HCT116 (cell line): ENCODE measurements at places on chromosomes 7 and 10. TPM values are rescaled to one million over a fixed set of nuclear protein-coding genes. Genes with fewer than 3 reads are reported as not detected.

The TMEM130 gene
- not detected for total RNA-seq

The AGAP9 gene
- 7.4 TPM for total RNA-seq

The MOGAT3 gene
- not detected for total RNA-seq

The CPA2 gene
- 1.5 TPM for total RNA-seq

The SLC25A40 gene
- 32.4 TPM for total RNA-seq

The CYP2C19 gene
- not detected for total RNA-seq

The MBLAC1 gene
- total RNA-seq = 2.0 TPM

The RBM17 gene
- 129 TPM for total RNA-seq

The CLEC2L gene
- not detected for total RNA-seq

The CTAGE4 gene
- 6.0 TPM for total RNA-seq

The CALN1 gene
- total RNA-seq = 0.17 TPM

The CUZD1 gene
- total RNA-seq = 1.7 TPM

The HOXA13 gene
- total RNA-seq = 3.6 TPM

The NPC1L1 gene
- 0.15 TPM for total RNA-seq

The PRR15 gene
- total RNA-seq = 2.9 TPM

The RNF32 gene
- 3.4 TPM for total RNA-seq

The LRRN3 gene
- 0.07 TPM for total RNA-seq

The AKR1C1 gene
- 2.1 TPM for total RNA-seq

The PITX3 gene
- total RNA-seq = 1.9 TPM

The CCDC172 gene
- total RNA-seq = not detected

The SPDYE2 gene
- not detected for total RNA-seq

The IGF2BP3 gene
- total RNA-seq = 79.1 TPM

The UNCX gene
- not detected for total RNA-seq

The FBXL13 gene
- total RNA-seq = 1.0 TPM

The CHAT gene
- not detected for total RNA-seq

The LBX1 gene
- not detected for total RNA-seq

The ZNF488 gene
- 3.9 TPM for total RNA-seq

The STAG3 gene
- 1.2 TPM for total RNA-seq

The PCDH15 gene
- total RNA-seq = not detected

The TFR2 gene
- 11.8 TPM for total RNA-seq

The TRPV5 gene
- total RNA-seq = not detected

The COL26A1 gene
- 0.27 TPM for total RNA-seq

The ZNF107 gene
- total RNA-seq = 6.2 TPM

The TMEM236 gene
- total RNA-seq = 0.07 TPM

The SRRM3 gene
- 12.7 TPM for total RNA-seq

The PPP1R17 gene
- total RNA-seq = not detected

The MKRN1 gene
- 95.0 TPM for total RNA-seq

The LEP gene
- not detected for total RNA-seq

The POT1 gene
- 19.5 TPM for total RNA-seq

The STEAP1 gene
- total RNA-seq = 18.8 TPM

The AEBP1 gene
- 0.49 TPM for total RNA-seq

The PDZD8 gene
- total RNA-seq = 61.7 TPM

The PLEKHS1 gene
- total RNA-seq = not detected
